ENCODE measurements at places on chromosomes 1 and 21.

- no peak for DNase-seq
These were observed 2.4 kb downstream of the THAP3 start for GRCh38 chr1:6627031-6627430.

- no peak for DNase-seq
These were observed 43.9 kb upstream of the SGIP1 start for GRCh38 chr1:66489972-66490601.

GRCh38 chr1:156310962-156311361 is 11.9 kb upstream of the VHLL start:
- DNase-seq: no peak

DNA sequence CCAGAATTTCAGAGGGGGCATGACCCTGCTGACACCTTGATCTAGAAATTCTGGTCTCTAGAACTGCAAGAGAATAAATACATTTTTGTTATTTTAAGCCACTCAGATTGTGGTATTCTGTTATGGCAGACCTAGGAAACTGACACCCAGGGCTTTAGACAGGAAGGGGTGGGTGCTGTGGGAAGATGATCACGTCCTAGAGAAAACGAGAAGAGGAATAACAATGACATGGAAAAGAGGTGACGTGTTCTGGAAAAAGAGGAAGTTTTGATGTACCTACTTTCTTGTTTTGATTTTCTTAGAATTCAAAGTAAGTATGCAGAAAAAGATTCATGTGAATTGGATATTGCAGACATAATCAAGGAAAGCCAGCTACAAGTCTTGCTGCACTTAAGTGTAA is 232.9 kb upstream of the RUNX1 start:
- DNase-seq: no peak

DNA sequence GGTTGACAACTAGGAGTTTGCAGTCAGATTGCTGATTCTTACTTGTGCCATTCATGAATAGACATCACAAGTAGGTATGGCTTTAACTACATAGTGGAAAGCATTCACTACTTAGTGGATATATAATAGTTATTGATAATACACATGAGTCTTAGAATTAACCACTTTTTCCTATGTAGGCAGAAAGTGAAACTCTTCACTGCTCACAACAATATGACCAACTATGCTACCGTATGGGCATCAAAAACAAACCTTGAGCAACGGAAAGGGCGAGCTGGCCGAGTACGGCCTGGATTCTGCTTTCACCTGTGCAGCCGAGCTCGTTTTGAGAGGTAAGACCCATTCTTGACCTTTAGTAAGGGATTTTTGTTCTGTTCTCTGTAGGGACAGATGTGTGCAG is 38.7 kb downstream of the DHX9 start:
- DNase-seq: no peak
